WTC11 (cell line): ENCODE measurements at places on chromosomes 2 and 18.

- DNase-seq = no peak
These were observed 212.7 kb downstream of the AGAP1 start for GRCh38 chr2:235706506-235706905.

DNA sequence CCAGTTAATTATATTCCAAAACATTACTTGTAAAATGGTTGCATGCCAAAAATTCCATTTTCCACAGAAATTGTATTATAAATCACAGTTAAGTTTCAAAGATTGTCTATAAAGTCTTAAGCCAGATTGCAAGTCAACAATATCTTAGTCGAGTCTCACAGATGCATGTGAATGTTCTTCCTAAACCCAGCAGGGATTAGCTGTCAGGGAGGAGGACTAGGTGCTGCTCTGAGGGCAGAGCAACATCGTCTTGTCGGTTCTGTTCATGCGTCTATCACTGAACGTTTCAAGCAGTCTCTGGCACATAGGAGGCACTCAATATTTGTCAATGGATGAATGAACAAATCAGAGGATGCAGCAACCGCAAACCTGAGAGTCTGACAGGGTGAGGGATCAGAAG is 27.0 kb downstream of the EPB41L3 start:
- no peak for DNase-seq

DNA sequence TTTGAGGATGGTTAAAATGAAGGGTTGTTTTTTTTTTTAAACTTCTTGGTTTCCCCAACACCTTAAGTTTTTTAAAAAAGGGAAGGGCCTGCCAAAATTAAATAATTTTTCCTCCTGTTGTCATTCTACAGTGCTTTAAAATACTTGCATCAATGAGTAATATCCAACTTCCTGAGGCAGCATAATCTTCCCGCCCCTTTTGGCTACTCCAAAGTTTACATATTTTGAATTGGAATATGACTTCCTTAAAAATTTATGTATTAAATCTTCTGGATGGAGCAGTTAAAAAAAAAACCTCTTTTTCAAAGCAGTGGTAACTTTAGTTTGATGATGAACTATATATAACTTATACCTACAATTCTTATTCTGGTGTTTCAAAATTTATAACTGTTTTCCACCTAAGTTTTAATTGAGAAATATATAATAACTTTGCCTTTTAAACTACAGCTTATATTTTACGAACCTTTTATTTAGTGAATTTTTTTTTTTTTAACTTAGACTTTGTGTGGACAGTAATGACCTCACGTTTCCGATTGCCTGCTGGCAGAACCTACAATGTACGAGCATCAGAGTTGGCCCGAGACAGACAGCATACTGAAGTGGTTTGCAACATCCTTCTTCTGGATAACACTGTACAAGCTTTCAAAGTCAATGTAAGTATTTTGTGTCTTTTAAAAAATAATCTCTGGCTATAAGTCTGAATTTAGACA is 49.8 kb downstream of the PTPN4 start:
- no peak for DNase-seq

DNA sequence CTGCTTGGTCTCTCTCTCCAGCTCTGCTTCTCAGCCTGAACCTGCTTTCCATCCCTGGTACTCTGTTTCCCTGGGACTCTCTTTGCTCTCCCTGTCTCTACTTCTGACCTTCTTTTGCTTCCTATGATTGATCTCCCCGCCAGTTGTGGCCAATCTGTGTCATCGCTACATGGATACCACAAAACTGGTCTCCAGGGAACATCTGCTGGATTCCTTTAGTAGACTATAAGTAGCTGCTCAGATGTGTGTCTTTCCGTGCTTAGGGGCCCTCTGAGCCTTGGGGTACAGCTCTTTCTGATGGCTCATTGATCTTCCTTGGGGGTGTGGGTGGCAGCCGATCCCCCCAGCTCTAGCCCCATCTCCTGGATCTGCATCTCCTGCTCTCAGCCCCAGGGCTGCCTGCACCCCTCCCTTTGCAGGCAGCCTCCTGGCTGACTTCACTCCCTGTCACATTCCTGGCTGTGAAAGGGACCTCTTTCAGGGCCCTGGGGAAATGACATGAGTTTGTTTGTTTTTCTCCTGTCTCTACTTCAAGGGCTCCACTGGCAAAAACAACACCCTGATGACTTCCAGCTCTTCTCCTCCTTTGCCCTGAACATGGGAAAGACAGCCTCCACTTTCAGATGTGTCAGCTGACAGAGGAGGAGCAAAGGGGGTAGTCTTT is 333.7 kb downstream of the CYP26B1 start:
- DNase-seq = no peak

GRCh38 chr2:231429152-231429551 is 33.6 kb downstream of the B3GNT7 start:
- no peak for DNase-seq

DNA sequence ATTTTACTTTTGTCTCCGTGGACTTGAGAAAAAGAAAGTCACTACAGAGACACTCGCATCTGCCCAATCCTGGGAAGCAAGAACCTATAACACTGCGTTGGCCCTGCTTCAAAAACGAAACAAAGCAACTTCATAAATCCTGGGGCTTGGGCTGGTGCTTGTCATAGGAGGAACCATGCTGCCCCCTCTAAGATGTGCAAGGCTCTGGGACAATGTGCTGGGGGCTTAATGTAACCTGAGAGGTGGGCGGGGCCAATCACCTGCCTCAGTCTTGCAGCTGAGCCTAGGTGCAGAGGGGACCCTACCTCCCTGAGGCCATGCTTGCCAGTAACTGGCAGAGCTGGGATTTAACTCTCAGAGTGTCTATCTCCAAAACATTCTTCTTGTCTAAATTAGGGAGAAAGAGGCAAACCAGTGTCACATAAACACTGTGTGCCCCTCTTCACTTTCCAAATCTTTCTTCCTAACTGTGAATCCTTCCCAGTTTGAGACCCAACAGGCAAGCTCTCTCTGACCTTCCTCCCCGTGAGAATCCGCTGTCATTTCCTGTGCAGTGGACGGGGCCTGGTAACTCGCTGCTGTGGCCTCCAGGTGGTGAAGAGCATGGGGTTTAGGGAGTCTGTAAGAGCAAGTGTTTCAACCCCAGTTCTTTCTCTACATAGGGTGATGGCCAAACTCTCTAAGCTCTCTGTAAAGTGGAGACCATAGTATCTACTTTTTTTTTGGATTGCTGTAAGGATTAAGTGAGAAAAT is 115.1 kb downstream of the ACKR3 start:
- peak; percentile 55 for DNase-seq

DNA sequence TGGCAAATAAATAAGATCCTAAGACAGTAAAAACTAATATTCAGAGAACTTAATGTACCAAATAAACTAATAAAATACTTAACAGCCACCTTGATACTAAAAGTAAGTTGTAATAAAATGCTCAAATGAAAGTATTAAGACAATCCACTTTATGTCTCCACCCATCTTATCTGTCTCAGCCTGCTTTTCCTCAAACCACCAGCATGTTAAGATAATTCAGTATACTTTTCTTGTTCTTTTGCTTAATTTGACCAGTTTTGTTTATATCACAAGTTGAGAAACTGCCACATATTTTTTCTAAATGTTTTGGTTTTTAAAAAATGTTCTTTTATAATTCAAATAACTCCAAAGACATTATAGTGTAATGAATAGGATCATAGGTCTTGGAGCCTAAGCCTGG is 142.0 kb downstream of the MBD5 start:
- DNase-seq = no peak

DNA sequence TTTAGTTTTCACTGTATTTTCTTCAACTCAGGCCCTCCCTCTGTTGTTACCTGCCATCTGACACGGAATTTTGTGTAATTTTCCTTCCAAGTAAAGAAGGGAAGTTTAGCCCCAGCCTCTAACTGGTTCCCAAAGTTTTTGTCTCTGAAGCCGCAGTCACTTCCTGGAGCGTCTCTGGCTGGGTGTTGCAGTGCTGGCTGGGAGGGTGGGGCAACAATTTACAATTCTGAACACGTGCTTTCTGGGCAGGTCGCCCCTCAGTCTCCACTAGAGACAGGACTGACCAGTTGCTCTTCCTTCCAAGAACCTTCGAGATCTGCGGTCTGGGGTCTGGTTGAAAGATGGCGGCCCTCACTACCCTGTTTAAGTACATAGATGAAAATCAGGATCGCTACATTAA is 3.5 kb downstream of the CNDP2 start:
- DNase-seq = peak; percentile 18

GRCh38 chr18:42929857-42930256 is 185.6 kb downstream of the RIT2 start:
- no peak for DNase-seq

GRCh38 chr18:48216639-48217257 is 192.4 kb downstream of the ZBTB7C start:
- no peak for DNase-seq

- DNase-seq = no peak
These were observed 198.4 kb downstream of the BABAM2 start for GRCh38 chr2:28088970-28089369.

GRCh38 chr2:16649353-16650286 is 16.0 kb downstream of the CYRIA start:
- no peak for DNase-seq

GRCh38 chr2:159195697-159196096 is 90.8 kb downstream of the WDSUB1 start:
- no peak for DNase-seq

GRCh38 chr2:111069722-111070121 is 51.0 kb upstream of the BCL2L11 start:
- no peak for DNase-seq
